ENCODE measurements at places on chromosomes 1 and 21.

DNA sequence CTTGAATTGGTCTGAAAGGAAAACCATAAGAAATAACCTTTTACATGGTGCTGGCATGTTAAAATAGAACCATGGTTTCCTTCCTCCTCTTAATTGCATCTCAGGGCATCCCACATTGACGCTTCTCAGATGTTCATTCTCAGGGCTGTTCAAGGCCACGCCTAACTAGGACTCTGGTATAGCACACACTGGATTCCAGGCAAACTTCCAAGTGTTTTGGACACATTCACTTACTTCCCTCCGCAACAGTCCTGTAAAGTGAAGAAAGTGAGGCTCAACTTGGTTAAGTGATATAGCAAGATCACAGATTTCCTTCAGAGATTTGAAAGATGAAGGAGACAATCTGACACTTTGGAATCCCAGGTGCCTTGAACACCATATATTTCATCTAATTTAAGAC is 244.8 kb downstream of the DUSP10 start:
- DNase-seq: no peak

GRCh38 chr1:200184196-200184595 is 156.7 kb downstream of the NR5A2 start:
- DNase-seq: no peak

DNA sequence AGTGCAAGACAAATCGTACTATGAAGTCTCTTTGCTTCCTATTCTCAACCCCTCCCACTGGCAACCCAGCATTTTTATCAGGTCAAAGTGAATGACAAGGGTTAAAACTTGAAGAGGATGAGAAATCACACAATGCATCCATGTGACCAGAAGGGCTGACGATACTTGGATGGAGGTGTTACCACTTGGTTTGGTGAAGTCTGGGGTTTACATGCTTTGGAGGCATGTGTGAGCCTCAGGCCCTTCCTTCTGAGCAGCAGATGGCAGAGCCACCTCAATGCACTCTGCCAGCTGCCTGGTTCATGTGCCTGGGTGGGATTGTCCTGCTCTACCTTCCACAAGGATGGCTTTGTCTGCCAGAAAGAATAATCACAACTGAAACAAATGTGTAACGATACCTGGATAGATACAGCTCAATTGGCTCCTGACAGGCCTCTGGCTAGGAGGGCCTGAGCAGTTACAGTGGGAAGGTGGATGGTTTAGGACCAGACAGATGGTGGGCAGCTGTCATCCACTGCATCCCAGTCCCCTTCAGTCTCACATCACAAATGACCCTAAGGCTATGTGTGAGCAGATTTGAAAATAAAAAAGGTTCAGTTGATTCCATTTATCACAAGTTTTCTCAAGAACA is 51.5 kb upstream of the CNIH3 start:
- no peak for DNase-seq

DNA sequence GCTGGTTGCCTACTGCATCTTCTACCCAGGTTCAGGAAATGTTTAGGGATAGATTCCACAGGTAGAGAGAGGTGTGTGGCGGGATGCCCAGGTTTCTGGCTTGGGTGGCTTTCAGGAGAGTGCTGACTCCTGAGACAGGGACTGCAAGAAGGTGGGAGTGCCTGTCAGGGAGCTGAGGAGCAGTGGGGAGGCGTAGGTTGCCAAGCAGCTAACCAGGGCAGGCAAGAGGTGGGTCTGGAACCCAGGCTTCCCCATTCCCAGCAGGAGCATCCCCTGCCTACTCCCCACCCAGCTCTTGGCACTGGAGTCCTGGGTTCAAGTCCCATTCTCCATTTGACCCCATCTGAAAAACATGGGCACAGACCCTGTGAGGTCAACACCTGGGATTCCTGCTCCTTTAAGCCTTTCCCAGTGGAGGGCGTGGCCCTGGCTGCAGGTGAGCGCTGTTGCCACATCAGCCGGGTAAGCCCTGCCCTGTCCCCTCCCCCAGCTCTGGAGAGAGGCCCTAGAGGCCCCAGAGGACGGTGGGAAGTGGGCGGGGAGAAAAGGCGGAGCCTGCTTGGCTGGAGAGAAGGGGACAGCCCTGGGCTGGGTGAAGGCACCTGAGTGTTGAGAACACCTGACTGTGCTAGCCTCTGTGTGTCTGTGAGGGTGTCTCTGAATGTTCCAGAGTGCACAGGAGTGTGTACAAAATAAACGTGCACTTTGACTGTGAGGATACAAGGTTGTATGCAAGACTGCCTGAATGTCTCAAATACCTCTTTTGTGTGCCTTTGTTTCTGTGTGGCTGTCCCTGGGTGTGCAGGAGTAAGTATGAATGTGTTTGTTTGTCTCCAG is 14.0 kb upstream of the SYNC start:
- peak; percentile 53 for DNase-seq

GRCh38 chr1:76695535-76695934 is 171.7 kb upstream of the ST6GALNAC5 start:
- no peak for DNase-seq

- DNase-seq: no peak
Observed at GRCh38 chr1:4657960-4658541, 3.6 kb downstream of the AJAP1 start.

DNA sequence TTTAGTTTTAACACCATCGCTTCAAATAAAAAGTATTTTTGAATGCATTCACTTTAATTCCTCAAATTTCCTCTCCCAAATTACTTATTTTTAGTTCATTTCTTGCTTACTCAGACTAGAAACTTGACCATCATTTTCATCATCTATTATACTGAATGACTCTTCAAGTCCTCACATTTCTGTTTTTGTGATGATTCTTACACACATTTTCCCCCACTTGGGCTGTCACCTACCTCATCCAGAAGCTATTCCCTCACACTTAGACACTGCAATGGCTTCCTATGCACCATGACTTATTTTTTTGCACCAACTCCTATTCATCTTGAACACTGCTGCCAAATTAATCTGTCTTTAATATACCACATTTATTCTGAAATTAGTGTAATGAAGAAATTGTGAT is 239.6 kb upstream of the DUSP10 start:
- DNase-seq: no peak

GRCh38 chr1:20031836-20032235 is 38.2 kb upstream of the PLA2G5 start:
- DNase-seq: no peak

GRCh38 chr1:85058786-85059185 is 10.5 kb upstream of the MCOLN3 start:
- DNase-seq: no peak

GRCh38 chr21:38911484-38912101 is 105.9 kb downstream of the ETS2 start:
- DNase-seq: no peak

DNA sequence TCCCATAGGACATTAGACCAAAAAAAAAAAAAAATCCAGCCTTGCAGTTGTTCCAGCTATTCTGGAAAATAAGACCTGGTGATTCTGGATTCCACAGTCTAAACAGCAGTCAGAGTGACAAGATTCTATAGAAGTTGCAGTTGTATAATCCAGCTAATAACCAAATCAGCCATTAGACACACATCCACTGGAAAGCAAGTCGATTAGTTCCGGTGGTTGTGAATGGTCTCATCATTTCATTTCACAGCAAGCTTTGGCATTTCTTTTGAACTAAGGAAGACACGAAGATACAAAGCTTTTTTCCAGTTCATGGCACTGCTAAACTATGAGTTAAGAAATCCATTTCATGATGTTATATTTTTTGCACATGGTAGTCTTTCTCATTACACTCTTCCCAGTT is 54.4 kb upstream of the FAM89A start:
- DNase-seq: no peak

DNA sequence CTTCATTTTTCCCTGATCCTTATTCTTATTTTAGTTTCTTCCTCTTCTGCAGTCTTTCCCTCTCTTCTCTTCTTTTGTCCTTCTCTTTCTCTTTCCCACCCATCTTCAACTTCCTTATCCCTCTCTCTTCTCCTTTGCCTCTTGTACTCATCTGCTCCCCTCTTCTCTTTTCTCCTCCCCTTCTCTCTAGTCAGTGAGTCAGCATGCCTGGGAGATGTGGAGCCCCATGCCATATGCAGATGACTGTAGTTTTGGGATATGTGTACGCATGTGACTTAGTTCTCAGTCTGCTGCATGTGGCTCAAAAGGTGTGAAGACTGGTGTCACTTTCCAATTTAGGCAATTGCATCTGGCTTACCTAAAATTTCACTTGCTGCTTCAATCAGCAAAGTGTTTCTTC is 10.4 kb downstream of the DNAJC6 start:
- no peak for DNase-seq

DNA sequence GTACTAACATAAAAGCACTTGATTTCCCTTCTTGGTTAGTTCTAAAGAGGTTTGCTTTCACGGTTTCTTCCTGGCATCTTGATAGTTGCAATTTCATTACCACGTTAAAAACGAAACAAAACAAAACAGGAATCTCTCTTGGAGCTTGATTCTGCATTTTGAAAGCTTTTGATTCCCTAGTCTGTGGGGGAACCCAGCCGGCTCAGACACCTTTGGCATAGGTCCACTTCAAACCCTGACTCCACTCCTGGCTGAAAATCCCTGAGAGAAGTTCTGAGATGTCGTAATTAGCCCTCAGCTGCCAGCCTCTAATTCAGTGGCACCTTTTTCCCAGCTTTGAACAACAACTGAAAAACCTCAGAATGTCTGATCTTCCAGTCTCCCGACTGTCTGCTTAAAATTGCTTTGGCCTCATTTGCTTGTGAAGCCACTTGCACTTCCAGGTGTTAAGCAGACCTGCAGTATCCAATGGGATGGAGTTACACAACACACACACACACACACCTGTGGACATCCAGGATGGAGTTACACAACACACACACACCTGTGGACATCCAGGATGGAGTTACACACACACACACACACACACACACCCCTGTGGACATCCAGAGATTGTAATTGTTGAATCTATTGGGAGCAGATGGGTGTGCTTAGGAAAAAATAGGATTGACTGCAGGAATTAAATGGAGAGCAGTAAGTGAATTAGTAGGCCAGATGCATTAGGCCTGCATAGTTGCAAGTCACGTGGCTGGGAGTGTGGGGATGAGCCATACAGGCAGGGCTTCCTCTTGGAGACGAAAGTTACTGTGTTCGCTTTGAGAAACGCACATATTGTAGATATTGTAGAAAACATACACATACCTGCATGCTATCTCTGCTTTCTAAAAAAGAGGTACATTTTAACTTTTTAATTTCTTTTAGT is 285.6 kb upstream of the FMN2 start:
- no peak for DNase-seq

DNA sequence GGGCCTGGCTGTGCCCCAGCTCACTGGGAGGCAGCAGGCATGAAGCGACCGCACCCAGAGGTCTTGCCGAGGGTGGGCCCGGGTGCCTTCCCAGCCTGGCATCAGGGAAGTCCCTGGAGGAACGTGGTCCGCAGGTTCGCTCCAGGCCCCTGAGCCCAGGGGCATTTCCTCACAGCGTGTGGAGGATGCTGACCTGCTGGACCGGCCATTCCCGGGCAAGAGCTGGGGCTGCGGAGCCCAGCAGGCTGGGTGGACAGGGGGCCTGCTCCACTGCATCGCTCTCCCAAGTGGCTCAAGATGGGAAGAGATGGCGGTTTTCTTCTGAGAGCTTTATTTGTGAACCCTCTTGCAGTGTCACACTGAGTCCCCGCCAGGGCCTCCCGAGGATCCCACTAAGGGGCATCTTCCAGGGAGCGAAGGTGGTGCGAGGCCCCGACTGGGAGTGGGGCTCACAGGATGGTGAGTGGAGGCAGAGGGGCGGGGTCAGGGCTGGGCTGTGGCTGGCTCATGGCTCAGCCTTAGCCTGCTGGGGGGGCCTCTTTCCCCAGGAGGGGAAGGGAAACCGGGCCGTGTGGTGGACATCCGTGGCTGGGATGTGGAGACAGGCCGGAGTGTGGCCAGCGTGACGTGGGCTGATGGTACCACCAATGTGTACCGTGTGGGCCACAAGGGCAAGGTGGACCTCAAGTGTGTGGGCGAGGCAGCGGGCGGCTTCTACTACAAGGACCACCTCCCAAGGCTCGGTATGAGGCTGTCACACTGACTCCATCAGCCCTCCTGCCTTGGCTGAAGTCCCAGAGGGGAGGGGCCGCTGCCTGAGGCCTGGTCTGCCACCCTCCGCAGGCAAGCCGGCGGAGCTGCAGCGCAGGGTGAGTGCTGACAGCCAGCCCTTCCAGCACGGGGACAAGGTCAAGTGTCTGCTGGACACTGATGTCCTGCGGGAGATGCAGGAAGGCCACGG is 7.2 kb upstream of the MMP23B start:
- DNase-seq: no peak

- DNase-seq: no peak
Observed at GRCh38 chr1:3520419-3521378, 66.2 kb downstream of the ARHGEF16 start.

DNA sequence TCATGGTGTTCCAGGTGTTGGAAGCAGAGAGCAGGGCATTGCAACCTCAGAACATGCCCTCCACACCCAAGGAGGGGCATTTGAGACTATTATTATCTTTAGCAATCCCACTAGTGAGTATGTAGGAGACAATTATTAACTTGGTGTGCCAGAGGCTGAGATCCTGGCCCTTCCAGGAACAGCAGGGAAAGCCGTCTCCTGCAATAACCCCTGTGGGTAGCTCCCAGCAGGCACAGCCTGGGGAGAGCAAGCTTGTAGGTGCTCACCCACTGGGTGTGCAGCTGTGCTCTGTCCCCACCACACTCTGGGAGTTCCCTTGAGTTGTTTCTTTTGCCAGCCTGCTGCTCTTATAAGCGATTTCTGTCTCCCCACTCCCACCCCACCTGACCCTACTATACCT is 10.3 kb downstream of the CFAP107 start:
- DNase-seq: no peak

GRCh38 chr1:154698320-154699096 is 90.5 kb upstream of the ADAR start:
- DNase-seq: no peak

GRCh38 chr1:218970397-218970990 is 203.2 kb upstream of the LYPLAL1 start:
- DNase-seq: no peak

DNA sequence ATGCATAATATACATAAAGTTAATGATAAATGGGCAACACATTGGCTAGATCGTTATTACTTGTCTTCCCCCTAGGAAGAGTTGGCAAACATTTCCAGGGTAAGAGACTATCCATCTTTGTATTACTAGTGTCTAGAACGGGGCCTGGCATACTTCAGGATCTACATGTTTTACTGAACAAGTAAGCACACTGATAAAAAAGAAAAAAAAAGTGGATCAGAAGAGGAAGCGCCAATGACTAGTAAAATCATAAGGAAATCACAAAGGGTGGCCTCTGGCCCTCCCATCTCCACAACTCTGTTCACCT is 482 bp downstream of the TM2D1 start:
- DNase-seq: peak; percentile 11

DNA sequence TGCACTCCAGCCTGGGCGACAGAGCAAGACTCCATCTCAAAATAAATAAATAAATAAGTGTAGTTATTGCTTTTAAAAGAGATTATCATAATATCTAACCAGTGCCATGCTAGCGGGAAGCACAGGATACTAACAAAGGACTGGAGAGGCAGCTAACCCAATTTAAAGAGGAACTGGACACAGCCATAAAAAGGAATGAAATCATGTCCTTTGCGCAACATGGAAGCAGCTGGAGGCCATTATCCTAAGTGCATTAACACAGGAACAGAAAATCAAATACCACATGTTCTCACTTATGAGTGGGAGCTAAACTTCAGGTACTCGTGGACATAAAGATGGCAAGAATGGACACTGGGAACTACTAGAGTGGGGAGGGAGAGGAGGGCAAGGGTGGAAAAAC is 54.9 kb downstream of the TM2D1 start:
- DNase-seq: no peak

Data from CD4-positive, alpha-beta T cell treated with Interleukin-17A for 1 hour (primary cell).